Adrenal gland (tissue), 19 donors: ENCODE measurements at places on chromosomes 6 and 20. TPM values are rescaled to one million over a fixed set of nuclear protein-coding genes. Genes with fewer than 3 reads are reported as not detected.

POU3F2 gene
- total RNA-seq, result not detected

PROKR2 gene
- not detected for total RNA-seq

MEI4 gene
- 0.83 TPM for total RNA-seq

CDSN gene
- not detected for total RNA-seq

ADAM33 gene
- 2.3 TPM for total RNA-seq

ECT2L gene
- 0.14 TPM for total RNA-seq

HLA-DQA2 gene
- 9.4 TPM for total RNA-seq

C2 gene
- 17.3 TPM for total RNA-seq

RAET1L gene
- not detected for total RNA-seq

MAD2L1BP gene
- 22.6 TPM for total RNA-seq

PCMT1 gene
- 56.7 TPM for total RNA-seq

WFDC5 gene
- total RNA-seq, result not detected

BTNL2 gene
- not detected for total RNA-seq

ZSCAN31 gene
- 13.5 TPM for total RNA-seq

TMEM217 gene
- 23.2 TPM for total RNA-seq

BMP7 gene
- total RNA-seq, result 3.2 TPM

EDN3 gene
- total RNA-seq, result 1.5 TPM

WFDC12 gene
- not detected for total RNA-seq

GPLD1 gene
- 1.1 TPM for total RNA-seq

OR12D3 gene
- not detected for total RNA-seq

E2F1 gene
- 7.0 TPM for total RNA-seq

CALHM5 gene
- total RNA-seq, result 2.2 TPM

KHDC1L gene
- not detected for total RNA-seq

IP6K3 gene
- not detected for total RNA-seq
